ENCODE measurements at places on chromosomes 7 and 10.

GRCh38 chr10:10919976-10920375 lies 97.7 kb upstream of the CELF2 start:
- DNase-seq = no peak

GRCh38 chr10:124213471-124213870 lies 120.1 kb upstream of the CHST15 start:
- DNase-seq = no peak

GRCh38 chr10:46018453-46019176 lies 11.8 kb downstream of the NCOA4 start:
- DNase-seq = no peak

- no peak for DNase-seq
Observed at GRCh38 chr10:14588084-14588937, 186.4 kb downstream of the FAM107B start.

DNA sequence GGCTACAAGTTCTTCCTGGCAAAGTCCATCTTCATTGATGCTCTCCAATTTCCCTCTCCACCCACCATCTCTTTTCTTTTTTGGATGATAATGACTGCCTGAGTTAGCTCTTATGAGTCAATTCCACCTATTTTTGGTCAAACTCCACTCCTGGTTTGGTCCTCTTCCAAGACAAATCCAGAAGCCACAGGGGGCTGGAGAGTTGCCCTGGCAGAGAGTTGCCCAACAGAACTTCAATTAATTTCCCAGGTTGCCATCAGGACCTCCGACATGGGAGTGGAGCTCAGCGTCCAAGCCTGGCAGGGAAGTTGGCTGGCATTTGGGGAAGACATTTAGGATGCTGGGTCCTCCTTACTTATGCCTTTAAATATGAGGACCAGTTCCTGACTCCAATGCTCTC lies 29.2 kb upstream of the KCNMA1 start:
- no peak for DNase-seq

DNA sequence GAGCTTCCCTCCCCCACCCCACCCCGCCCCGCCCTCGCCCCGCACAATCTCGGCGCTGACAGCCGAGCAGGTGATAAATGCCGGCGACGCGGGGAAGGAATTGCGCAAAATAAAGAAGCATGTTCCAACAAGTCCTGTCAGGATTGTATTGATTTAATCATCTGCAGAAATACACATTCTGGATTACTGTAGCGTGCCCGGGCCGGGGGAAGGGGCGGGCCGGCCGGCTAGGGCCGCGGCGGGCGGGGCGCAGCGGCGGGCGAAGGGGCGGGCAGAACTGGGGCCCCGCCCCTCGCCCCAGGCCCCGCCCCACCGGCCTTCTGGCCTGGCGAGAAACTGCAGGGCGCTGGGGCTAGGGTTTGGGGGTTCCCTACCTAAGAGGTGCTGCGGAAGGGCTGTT lies 88.9 kb upstream of the PAX2 start:
- DNase-seq = no peak

- no peak for DNase-seq
Observed at GRCh38 chr7:26070290-26070689, 81.7 kb upstream of the NFE2L3 start.

DNA sequence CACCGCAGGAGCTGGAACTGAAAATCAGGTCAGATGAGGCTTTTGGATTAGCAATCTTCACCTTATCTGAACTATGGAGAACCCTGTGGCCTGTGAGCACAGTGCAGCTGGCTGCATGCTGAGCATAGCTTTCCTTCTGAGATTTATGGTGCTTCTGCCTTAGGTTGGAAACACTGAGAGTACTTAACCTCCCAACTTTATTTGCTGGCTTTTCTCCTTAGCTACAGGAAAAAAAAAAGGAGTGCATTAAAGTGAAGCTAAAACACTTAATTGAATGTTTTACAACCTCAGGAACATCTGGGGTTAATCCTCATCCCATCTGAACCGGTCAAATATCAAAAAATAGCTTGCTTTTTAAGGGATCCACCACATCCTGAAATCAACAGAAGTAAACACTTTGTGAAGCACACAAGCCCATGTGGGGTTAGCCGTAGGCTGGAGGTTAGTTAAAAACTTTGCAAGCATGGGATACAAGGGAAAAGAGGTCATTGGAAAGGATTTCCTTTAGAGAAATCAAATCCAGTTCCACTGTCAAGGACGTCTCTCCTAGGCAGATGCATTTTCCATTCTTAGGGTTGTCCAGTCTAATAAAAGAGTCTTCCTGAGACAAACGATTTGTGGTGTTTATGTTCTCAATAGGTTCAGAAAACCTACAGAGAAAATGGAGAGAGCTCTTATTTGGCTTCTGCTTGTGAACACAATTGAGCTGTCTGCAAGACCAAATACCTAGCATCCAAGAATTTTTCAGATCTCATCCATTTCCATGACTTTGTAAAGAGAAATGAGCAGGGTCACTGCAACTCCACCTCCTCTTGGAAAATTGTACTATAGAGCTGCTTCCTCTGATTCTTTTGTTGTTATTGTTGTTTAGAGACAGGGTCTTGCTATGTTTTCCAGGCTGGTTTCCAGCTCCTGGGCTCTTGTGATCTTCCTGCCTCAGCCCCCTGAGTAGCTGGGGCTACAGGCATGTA lies 470.4 kb upstream of the IGFBP3 start:
- DNase-seq = no peak

- no peak for DNase-seq
Observed at GRCh38 chr7:100352984-100353684, 4.8 kb upstream of the PILRB start.

DNA sequence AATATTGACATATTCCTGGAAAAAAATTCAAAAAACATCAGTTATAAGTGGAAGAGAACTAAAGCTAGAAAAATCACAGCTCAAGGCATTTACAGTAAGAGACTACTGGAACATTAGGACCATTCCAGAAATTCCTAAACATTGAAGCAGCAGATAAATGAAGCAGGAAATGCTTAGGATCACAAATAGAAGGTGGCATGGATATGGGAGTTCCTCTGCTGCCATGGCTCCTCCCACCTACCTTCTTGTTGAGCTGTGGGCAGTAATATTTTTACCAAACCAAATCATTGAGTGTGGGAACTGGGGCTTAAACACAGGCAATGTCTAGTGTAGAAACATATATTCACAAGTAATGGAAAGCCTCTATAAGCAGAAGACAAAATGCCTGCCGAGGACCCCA lies 292.8 kb downstream of the ANKRD7 start:
- no peak for DNase-seq

DNA sequence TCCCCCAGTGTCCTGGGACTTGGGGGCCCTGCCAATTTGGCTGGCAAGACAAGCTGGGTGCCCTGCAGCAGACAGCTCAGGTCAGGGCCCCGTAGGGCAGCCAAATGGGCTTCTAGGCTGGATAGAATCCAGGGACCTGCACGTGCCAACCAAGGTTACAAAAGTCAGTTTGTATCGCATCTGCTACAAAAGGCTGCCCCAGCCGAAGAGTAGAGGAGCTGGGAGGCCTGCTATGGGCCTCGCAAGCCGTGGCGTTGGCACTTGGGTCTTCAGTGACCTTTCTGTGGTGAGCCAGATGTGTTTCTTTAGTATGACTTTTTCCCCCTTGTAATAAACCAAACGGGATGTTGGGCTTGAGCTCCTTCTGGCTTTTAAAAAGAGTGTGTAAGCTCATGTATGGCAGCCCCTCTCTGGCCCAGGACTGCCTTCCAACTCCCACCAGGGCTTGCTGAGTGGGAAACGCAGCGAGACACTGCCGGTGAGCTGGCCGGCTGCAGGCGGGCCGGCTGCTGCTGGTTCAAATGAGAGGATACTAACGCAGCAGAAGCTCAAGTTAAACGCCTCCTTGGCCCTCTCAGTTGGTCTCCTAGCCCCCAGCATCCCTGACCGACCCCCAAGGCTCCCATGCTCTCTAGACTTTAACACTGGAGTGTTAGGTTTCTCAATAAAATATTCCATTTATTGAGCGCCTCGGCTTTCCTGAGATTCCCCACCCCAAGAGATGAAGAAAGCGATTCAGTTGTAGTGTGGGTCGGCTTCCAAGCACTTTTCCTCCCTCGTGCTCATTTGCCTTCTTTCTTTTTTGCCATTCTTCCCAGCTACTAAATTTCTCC lies 3.1 kb upstream of the HOXA10 start:
- no peak for DNase-seq

GRCh38 chr7:47610506-47611044 lies 28.7 kb upstream of the TNS3 start:
- DNase-seq = no peak

DNA sequence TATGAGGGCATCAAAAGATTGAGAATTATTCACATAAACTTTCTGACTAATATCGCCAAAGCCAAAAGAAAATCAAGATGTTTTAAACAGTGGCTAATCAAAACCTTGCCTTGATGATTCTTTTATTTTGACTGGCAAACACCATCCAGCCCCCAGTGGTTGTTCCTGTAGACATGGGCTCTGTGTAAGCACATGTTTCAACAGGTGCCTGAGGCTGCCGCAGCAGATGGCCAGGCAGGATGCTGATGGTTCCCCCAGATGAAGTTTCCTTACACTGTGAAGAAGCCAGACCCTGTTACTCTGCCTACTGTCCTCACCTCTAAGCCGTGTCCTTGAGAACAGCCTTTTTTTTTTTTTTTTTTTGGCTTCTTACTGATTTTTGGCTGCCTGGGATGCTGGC lies 146.5 kb downstream of the RAB11FIP2 start:
- no peak for DNase-seq

DNA sequence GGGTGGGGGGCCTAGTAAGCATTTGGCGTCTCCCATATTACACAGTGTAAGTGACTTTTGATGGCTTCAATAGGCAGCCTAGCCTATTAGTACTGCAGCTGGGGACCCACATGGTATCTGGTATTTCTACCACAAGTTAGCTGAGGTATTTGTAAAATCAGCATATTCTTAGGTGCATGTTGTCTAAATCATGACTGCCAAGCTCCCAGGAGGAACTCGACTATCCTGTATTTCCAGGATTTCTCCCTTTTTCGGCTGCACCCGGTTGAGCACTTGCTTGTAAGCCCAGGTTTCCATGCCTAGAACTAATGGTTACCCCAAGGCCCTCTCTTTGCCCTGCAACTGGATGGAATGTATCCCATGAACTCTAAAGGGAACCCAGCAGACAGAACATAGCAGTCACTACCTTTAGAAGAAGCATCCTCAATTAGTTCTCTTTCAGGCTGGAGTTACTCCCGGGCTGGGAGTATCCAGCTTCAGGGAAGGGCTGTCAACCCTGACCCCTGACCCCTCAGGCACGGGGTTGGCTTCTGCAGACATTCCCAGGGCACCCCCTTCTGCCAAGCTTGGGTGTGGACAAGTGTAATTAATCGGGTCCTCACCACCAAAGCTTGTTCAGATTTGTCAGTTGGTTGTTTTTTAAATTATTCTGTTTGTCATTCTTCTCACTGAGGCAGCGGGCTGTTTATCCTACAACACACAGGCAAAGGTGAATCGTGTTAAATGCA lies 90.3 kb upstream of the PARD3 start:
- DNase-seq = no peak

DNA sequence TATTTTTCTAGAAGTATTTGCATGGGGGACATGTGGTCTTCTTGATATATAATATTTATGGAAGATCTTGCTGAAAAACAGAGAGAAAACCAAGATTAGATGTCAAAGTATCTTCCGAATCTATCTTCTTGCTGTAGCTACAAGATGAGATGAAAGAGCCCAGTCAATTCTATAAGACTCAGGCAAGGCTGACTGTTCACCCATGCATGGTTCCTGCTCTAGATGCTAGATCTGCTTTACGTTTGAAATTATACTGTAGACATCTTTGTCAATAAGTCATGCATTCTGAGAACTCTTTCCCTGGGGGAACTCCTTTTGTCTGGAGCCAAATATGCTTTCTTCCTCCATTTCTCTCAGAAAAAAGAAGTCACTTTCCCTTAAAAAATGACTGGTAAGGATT lies 1292.0 kb downstream of the XPNPEP1 start:
- no peak for DNase-seq

DNA sequence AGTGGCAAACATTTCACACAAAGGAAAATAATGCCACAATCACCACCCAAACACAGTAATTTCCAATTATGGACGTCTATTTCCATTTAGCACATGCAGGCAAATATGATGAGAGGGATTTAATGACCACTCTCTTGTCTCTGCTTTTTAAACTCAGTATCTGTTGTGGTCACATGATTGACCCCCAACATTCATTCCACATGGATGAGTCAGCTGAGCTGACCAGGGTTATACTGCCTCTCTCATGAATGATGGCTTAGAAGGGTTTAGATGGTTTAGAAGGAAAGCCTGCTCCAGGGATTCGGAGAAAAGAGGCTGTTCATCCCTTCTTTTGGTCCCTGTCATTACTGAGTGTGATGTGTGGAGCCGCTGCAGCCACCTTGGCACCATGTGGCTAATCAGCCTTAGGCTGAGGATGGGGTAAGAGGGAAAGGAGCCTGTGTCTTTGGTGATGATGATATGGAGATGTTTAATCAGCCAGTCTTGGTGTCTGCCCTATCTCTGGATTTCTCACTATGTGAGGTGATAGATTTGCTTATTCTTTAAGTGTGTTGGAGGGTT lies 38.2 kb upstream of the JAKMIP3 start:
- no peak for DNase-seq

DNA sequence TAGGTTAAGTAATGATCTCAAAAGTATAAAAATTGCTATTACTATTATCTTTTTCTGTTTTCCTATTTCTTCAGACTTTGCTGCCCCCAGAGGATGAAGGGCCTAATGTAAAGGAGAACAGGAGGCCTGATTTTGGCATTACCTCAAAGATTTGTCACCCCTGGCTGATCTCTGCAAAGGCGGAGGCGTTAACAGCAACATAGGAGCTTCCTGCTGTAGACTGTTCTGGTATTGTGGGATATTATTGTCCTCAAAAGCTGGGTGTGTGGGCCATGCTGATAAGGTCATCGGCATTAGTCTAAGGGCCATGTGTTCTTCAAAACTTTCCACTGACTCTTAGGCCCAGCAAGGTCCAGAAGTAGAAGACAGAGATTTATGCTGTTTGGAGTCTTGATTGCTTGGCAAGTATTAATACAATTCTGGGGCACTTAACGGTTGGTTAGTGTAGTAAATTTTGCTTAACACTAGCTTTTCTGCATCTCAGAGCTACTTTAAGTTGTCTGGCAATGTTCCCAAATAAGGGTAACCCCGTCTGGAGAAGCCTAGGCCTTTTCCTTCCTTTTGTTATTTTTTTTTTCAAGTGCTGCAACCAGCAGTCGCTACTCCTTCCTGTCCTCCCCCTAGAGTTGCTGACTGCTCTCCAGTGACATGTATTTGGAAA lies 14.0 kb upstream of the ENTPD1 start:
- DNase-seq = no peak

DNA sequence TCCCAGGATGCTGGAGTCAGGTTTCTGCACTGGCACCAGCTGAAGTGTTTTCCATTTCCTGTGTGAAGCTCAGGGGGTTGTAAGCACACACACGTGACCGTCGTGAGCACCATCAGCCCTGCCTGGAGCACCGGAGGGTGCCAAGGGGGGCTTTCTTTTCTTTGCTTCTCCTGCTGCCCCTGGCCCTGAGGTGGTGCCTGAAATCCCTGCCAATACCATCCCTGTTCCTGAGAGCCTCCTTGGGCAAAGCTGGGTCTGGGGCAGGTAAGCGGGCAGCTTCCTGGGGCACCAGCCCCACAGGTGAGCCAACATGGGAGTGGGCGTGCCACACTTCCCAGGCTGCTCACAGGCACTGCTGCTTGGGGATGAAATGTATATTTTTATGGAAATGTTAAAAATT lies 593.6 kb downstream of the DNAJB6 start:
- DNase-seq = no peak
